Myocyte (in vitro differentiated cells): ENCODE measurements at places on chromosomes 12 and 14. TPM values are rescaled to one million over a fixed set of nuclear protein-coding genes. Genes with fewer than 3 reads are reported as not detected.

Gene IFI27
- total RNA-seq, result 2.5 and 5.8 TPM in 2 replicates

DNA sequence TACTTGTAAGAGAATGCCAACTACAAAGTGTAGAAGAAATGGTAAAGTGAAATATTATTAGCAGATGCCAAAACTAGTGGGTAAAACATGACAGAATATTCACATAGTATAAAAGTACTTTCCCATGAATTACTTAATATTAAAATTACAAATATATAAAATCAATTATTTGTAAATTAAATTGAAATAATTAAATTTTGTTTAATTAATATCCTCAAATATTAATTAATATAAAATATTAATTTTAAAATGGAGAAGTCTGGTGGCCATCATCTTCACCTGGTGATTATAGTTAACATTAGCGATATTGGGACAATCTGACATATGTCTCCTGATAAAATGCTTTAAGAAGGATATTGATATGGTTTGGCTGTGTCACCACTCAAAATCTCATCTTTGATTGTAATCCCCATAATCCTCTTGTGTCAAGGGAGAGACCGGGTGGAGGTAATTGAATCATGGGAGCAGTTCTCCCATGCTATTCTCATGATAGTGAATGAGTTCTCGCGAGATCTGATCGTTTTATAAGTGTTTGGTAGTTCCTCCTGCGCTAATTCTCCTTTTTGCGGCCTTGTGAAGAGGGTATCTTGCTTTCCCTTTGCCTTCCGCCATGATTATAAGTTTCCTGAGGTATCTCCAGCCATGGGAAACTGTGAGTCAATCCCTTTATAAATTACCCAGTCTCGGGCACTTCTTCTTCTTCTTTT lies 55.0 kb upstream of the SGPP1 start:
- no peak for DNase-seq

DNA sequence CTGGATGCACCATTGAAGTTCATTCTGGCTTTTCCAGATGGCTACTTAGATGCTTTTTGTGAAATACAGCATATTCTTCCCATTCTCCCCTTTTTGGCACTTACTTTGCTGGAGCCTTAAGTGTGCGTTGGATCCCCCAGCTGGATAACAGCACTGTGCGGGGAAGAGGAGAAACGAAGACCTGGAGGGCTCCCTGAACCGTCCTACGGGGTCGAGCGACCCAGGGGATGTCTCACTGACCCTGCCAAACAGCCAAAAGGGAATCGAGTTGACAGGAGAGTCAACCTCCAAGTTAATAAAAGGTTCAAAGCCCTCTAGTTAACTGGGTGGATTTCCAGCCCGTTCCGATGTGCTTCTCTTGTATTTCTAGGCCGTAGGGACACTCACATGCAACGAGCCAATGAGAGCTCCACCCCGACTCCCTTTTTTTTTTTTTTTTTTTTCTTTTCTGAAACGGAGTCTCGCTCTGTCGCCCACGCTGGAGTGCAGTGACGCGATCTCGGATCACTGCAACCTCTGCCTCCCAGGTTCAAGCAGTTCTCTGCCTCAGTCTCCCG lies 1.0 kb upstream of the CAMKK2 start:
- DNase-seq, result no peak

DNA sequence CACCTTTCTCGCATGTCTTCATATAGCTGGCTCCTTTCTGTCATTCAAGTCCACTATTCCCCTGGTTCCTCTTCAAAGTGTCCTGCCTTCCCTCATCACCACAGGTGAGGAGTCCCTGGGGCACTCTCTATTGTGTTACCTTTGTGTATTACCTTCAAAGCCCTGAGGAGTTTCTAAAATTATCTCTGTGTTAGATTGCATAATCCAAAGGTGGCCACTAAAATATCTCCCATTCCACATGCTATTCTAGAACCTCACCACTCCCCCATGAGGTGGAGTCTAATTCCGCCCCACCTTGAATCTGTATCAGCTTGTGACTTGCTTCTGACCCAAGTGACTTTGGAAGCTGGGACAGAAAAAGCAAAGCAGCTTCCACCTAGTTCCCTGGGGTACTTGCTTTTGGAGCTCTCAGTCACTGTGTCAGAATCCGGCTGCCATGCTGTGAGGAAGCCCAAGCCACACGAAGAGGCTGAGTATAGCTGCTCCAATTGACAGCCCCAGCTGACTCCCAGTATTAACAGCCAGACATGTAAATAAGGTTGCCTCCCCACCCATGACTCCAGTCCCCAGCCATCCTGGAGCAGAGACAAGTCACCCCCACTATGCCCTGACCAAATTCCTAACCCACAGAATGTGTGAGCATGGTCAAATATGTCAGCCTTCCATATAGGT lies 6.8 kb downstream of the HRK start:
- no peak for DNase-seq

Gene PHETA1
- total RNA-seq, result 74.0 and 75.4 TPM in 2 replicates

Gene GPRC5D
- total RNA-seq, result not detected in 2 replicates

Gene NFE2
- 1.1 and 1.4 TPM in 2 replicates for total RNA-seq

DNA sequence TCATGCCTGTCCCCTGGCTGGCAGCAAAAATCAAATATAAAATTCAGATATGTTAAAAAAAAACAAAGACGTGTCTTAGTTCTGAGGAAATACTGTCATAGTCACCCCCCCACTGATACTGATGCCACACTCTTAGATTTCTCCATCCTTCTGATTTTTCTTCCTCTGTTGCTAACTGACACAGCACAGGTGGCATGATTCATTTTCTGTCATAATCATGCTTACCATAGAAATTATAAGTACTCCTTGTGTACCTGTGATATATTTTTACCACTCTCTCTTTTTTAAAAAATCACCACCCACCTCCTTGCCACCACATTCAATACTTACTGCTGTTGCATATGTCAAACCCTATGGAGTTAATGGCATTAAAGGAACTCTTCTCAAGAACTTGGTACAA lies 209.2 kb downstream of the PPM1H start:
- no peak for DNase-seq

DNA sequence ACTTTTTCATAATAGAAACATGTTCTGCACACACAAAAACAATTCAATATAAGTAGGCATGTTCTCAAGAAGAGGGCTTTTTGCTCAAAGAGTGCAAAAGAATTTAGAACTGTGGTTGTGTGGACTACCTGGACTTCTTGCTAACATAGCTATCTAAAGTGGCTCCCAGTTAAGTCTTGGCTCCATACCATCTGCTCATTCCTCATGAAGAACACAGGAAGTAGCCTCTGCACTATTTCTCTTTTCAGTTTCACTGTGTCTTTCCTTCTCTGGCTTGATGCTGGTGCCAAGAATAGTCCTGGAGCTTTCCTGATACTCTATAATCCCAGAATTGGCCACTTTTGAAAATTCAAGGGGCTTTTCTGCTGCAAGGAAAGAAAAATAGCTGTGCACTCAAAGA lies 127.4 kb downstream of the CCER1 start:
- DNase-seq, result no peak

- no peak for DNase-seq
Measured at GRCh38 chr12:132631666-132632065, 13.1 kb downstream of the P2RX2 start.

Gene REM2
- total RNA-seq, result 0.42 and 0.78 TPM in 2 replicates

Gene BIN2
- total RNA-seq, result not detected in 2 replicates

- DNase-seq, result peak; percentile 80
Measured at GRCh38 chr14:58152014-58152857, at the start of gene ARMH4. Gene ARMH4, minus strand, starts transcription at chr14:58152213. Its CDS starts 12,855 bp downstream, at chr14:58139358.
